Mucosa of gallbladder (tissue), 1 donor: ENCODE measurements at places on chromosomes 2 and 18. TPM values are rescaled to one million over a fixed set of nuclear protein-coding genes. Genes with fewer than 3 reads are reported as not detected.
A peak's percentile ranks its signal among the peaks of the same experiment; 100 is the strongest.

DNA sequence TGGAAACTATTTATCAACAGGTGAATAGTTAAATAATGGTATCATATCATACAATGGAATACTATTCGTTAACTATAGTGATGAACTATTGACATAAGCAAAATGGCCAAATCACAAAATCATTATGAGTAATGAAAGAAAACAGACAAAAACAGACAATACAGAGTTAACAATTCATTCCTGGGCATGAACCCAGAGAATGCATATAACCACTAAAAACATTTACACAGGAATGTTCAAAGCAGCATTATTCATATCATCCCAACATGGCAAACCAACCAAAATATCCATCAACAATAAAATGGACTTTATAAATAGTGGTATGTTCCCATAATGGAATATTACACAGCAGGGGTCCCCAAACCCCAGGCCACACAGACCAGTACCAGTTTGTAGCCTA is 131.2 kb upstream of the CYP1B1 start:
- no peak for DNase-seq

DNA sequence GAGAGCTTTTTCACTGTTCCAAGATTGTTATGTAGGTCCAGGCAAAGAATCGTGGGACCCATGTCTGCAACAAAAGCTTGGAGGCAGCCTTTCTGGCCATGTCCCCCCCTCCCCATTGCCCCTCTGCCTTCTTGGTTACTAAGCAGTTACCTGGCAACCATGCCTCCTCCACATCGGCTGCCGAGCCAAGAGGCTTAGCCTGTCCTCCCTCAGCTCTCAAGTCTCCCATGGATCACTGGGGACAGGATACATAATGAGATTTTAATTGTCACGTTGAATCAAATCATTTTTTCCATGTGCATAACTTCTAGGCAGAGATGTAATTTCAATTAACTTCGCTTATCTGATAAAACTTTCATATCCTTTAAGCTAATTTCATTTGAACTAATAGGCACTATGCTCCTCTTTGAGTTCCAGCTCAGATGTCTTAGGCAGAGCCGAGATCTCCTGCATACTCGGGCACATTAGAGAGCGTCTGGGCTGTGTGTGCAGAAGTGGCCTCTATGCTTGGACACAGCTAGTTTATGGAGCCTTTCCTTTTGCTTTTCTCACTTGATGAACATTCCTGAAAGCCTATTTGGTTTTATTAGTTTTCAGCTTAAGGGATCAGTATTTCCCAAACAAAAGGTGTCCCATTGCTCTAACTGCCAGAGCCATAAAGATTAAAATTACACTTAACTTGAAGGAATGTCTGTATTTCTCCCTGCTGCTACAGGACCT is 80.7 kb downstream of the LYPD1 start:
- no peak for DNase-seq

- DNase-seq: no peak
Observed at GRCh38 chr2:177161741-177162460, 50.7 kb upstream of the HNRNPA3 start.

- no peak for DNase-seq
Observed at GRCh38 chr18:40878371-40878770, 1076.7 kb upstream of the PIK3C3 start.

GRCh38 chr2:73072129-73072395 is 550 bp upstream of the SFXN5 start:
- DNase-seq: peak; percentile 28

- peak; percentile 48 for DNase-seq
Observed at GRCh38 chr2:241560883-241561474, 2.4 kb downstream of the BOK start.

The GALR1 gene
- total RNA-seq: 0.09 TPM

DNA sequence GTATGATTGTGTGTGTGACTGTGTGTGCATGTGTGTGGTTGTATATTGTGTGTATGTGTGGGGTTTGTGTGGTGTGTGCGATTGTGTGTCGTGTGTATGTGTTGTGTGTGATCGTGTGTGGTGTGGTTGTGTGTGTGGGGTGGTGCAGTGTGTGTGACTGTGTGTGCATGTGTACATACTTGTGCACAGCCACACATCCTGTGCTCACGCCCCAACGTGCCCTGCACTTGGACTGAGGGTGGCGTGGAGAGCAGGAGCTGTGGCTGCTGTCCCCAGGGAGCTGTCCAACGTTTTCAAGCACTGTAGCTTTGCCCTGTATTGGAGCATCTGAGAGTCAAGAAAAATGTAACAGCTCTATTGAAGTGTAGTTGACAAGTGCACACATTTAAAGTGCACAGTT is 243.2 kb upstream of the HDAC4 start:
- DNase-seq: no peak
